Stimulated activated CD4-positive, alpha-beta T cell treated with anti-CD3 and anti-CD28 coated beads, Interleukin-2, amount 100 ng/mL, for 4 hours (primary cell): ENCODE measurements at places on chromosomes 3 and 15.

- no peak for DNase-seq
These were observed 13.7 kb downstream of the ZDHHC19 start for GRCh38 chr3:196197524-196197923.

DNA sequence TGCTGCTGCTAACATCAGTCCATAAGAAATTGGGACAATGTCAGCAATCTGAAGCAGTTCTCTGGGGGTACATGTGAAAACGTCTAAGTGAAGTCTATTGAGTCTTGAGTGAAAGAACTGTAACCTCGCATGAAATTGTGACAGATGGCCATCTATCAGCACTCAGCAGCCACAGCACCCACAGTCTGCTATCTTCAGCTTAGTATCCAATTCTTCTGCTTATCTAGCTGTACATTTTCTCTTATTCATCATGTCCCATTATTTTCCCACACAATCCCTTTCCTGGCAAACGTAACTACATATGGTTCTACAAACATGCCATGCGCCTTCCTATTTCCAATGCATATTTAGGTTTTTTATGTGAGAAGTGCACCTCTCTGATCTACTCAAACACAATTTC lies 629.7 kb downstream of the NTRK3 start:
- no peak for DNase-seq

DNA sequence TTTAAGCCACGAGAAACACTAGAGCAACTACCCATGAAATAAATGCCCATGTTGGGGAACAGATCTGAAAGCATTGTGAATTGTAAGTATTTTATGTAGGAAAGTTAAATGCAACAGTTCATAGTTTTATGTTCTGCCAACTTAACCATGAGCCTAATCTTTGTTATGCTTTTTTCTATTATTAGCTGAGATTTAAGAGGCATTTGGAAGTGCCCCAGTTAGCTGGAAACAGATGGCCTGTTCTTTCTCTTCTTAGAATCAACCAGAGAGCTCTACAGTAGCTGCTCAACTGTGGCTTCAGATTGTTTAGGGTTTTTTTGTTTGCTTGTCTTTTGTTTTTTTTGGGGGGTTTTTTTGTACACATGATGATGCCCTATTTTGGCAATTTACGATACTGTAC lies 284.4 kb downstream of the KCNH8 start:
- DNase-seq, result no peak

DNA sequence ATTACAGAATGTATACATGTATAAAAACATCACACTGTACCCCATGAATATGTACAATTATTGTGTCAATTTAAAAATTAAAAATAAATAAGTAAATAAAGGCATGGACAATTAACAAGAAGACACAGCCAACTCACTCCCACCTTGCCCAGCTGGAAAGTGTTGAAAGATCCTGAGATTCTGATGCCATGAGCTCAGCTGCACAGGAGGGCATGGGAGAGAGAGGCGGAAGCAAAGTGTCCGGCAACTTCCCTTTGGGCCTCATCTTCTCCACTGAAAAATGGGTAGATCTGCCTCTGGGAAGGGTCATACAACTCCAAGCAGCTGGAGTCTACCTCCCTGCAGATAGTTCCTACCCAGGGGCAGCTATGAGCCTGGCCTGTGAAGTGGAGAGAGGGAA lies 277.3 kb downstream of the UACA start:
- no peak for DNase-seq

DNA sequence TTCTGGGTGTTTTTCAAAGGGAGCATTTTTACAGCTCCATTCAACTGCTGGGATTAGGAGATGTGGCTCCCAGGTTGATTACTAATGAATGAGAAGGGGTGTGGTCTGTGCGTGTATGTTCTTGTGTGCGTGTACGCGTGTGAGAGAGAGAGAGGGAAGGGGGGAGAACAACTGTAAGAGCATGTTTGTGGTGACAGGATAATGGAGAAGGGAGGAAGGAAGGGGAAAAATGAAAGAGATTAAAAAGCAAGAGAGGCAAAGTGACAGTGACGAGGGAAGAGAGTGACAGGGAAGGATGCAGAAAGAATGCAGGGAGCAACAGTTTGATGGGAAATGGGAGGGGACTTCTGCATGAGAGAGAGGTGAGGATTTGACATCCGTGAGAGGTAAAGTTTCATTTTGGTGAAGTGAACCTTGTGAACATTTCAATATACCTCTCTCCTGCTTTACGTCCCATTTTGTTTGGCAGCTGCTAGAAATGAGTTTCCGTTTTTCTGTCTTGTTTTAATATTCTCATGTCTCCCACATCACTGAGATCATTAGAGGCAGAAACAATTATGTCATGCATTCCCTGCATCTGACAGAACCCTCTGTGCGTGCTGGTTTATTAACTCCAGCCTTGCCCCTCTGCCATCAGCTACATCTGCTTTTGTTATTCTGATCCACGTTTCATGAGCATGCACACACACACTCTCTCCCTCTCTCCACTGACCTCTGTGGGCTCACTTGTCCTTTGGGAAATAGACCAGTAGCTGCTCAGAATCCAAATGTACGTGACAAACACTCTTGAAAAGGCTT lies 161.6 kb downstream of the GAP43 start:
- no peak for DNase-seq

GRCh38 chr3:61493339-61493738 lies 68.0 kb upstream of the PTPRG start:
- no peak for DNase-seq

GRCh38 chr3:157542711-157543500 lies 39.7 kb upstream of the VEPH1 start:
- DNase-seq, result no peak

DNA sequence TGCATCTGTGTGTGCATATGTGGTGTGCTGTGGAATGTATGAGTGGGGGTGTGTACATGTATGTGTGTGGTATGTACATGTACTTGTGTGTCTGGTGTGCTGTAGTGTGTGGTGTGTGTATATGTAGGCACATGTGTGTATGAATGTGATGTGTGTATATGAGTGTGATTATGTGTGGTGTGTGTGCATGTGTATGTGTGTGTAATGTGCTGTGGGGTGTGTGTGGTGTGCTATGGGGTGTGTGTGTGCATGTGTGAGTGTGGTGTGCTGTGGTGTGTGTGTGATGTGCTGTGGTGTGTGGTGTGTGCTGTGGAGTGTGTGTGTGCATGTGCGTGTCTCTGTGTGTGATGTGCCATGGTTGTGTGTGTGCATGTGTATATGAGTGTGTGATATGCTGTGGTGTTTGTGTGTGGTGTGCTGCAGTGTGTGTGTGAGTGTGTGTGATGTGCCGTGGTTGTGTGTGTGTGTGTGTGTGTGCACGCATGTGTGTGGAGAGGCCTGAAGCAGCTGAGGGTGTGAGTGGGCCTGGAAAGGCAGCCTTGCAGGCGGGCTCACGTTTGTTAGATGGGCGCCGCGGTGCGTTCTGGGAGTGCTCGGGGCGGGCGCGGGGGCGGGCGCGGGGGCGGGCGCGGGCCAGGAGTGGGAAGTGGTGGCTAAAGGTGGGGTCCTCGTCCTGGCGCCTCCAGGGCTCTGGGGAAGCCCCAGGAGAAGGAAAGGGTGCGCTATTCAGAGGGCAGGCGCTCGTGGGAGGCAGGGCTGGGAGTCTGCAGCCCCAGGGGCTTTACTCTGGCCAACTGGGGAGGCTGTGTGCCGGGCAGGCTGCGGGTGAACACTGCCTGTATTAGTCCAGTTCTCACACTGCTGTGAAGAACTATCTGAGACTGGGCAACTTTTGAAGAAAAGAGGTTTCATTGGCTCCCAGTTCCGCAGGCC lies 116.9 kb downstream of the GABRG3 start:
- DNase-seq, result no peak

DNA sequence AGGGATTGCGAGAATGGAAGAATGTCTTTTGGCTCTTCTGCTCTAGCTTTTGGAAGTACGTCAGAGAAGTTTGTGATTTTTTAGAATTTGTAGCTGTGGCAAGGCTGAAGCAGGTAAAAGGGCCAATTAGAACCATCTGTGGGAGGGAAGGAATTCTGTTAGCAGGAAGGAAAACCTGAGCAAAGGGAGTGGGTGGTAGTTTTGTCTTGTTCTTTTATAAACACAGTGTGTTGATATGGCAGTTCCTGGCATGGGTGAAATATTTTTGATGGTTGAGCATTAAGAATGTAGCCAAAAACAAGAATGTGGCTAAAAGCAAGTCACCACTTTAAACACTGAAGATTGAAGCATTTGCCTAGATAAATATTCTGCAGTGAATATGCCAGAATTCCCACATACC lies 23.8 kb downstream of the DAG1 start:
- DNase-seq, result no peak

DNA sequence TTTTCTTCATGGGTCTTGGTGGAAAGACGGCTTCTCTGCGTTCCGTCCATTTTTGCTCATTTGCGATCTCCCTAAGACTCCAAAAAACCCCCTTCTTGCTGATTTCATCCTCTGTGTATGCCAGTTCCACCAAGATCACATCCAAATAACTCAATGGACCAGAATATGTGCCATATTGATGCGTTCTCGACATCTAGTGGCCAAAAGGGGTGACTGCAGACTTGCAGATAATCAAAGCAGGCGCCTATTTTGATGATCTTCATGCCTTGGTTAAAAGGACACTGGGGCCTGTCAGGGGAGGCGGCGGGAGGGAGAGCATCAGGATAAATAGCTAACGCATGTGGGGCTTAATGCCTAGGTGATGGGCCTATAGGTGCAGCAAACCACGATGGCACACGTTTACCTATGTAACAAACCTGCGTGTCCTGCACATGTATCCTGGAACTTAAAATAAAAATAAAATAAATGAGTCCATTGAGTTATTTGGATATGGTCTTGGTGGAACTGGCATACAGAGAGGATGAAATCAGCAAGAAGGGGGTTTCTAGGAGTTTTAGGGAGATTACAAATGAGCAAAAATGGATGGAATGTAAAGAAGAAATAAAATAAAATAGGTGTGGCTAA lies 104.2 kb upstream of the RAD18 start:
- DNase-seq, result no peak

DNA sequence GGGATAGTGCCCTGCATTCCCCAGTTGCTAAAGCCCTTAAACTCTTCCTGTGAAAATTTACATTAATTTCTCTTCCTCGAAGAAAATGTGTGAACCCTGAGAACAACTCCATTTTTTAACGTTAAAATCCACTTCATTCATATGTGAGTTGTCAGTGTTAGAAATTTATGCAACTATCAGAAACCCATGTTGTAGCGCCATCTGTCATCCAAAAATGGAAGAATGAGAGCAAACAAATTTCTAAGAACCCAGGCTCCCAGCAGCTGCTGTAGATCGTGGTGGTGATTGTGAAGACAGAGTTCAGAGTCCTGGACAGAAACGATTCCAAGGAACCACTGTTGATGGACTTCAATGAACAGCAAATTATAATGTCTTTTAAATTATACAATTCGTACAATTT lies 179.7 kb upstream of the NDN start:
- no peak for DNase-seq

GRCh38 chr3:71011565-71012287 lies 571.8 kb downstream of the FOXP1 start:
- no peak for DNase-seq
